ENCODE measurements at places on chromosomes 11 and 22.

DNA sequence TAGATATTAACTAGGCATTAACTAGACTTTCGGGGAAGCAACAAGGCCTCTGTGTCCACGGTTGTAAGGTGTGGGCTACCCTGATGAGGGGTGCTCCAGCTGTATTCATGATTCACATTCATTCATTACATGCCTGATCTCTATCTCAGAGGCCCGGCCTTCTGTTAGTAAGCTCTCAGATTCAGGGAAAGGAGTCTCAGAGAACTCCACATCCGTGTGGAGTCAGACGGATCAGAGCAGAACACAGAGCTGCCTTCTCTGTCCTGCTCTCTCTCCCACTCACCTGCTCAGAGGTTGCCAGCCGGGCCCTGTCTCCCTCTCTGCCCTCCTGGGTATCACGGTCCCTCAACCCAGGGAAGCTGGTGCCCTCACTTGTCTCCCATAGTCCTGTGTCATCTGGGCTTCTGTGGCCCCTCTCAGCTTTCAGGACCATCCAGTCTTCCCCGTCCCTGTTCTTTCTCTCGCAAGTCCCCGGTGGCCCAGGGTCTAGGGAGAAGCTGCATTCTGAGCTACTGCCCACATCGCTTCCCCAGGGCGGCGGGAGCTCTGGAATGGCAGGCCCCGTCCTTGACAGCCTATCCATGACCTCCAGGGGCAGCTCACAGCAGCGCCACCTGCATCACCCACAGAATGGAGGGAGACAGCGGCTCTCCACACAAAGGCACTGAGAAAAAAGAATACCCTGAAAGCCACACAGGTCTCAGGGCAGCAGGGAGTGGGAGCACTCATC, 4.3 kb downstream of the TP53AIP1 start:
- no peak for DNase-seq

DNA sequence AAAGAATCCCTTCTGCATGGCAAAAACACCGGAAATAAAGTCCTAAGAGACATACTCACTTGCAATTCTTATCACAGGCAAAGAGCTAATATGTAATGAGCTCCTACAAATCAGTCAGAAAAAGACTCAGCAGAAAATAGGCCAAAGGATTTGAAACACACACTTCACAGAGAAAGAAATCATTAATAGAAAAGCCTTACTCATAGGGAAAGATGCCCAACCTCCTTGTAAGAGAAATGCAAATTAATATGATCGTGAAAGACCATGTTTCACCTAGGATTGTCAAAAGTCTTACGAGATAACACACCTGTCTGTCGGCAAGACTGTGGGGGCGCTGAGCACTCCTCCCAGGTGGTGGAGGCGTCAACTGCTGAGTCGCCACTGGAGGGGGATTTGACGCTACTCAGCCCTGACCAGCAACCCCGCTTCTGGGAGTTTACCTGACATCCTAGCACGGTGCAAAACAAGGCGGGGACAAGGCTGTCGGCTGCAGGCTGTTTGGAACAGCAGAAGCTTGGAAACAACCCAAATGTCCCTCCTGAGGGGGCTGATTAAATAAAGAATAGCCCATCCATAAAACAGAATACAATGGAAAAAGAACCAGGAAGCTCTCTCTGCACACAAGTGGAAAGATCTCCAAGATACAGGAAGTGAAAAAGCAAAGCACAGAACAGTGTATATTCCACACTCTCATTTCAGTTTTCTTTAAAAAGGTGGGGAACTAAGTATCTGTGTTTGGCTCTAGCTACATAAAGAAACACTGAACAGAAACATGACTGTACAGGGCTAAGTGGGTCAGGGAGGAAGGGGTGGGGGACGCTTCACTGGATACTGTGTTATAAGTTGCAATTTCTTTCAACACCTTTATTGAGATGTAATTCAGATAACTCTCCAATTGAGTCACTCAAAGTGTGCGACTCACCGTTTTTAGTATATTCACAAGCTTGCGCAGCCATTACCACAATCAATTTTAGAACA, 11.5 kb downstream of the CSNK1E start:
- no peak for DNase-seq

DNA sequence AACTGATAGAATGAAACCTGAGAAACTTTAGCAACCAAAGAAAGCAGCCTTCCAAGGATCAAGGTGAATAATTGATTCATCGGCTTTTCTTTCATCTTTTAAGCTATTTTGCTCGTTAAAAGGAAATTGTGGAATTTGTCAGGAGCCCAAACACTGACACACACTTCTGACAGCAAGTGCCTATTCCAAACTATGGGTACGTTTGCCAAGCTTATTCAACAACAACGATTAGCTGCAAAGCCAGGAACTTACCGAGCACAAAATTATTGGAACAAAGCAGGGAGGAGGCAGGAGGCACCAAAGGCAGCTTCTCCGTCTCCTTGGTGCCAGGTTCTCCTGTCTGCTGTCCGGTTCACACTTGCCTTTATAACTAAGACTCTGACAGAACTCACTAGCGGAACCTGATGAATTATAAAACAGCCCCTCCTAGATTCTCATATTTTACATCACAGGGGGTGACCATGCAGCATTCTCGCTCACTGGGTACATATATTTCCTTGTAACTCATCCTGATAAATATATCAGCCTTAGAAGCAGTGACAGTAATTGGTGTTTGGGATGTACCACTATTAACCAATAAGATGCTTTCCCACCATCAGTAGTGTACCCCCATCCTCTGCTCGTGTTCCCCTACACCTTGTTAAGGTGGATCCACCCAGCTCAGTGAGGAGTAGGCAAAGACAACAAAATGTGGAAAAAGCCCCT, 395.9 kb upstream of the CCDC90B start:
- no peak for DNase-seq

DNA sequence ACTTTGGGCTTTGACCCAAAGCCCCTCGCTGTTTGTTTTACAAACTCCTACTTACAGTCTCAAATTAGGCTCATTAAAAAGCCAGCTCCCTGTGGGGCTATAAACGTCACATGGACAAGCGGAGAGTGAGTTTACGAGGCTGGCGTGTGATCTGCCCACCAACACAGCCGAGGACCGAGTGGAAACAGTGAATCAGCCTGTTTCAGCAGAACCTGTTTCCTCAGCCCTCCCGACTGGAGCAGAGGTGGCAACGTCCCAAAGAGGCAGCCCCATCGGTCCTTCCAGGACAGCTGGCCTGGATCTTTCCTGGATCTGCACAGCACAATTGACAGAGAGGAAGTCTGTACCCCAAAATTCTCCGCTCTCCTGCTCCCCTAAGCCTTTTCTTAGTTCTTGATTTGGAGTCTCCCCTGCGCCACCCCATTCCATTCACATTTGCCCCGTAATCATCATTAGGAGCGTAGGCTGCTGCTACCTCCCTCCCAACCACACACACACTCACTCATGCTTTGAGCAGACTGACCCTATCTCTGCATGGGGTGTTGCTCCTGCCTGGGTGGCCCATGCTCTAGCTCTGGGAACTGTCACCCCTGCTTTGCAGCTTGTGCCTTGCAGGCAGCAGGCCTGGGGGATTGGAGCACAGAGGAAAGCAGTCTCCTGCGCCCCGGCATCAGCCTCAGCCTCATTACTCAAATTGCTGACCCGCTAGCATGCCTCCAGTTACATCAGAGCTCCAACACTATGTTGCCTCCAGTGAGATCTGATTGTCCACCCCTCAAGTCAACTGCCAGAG, 117.8 kb downstream of the NAT10 start:
- DNase-seq = no peak

DNA sequence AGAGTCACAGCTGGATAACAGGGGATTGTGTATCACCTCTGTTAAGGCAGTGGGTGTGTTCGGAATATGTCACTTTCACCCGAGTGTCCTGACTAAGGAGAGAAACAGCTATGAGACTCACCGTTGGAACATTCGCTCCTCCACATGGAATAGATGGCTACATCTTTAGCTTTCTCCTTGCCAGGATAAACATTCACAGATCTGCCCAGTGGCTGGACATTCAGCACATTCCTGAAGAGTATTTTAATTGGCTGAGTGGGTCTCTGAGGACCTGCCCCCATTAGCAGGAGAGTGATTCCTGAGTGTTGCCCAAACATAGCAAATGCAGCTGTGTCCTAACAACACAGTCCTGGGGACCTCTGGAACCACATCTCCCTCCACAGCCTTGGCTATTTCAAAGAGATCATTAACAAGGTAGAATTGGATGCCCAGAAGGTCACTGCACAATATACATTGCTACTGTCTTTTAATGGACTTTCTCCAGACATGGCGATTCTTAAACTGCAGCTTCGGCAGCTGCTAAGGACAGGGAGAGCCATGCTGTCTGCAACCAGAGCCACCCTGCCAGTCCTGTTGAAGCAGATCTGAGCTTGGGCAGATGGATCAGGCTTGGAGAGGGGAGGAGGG, 435.0 kb upstream of the CADM1 start:
- DNase-seq = no peak

DNA sequence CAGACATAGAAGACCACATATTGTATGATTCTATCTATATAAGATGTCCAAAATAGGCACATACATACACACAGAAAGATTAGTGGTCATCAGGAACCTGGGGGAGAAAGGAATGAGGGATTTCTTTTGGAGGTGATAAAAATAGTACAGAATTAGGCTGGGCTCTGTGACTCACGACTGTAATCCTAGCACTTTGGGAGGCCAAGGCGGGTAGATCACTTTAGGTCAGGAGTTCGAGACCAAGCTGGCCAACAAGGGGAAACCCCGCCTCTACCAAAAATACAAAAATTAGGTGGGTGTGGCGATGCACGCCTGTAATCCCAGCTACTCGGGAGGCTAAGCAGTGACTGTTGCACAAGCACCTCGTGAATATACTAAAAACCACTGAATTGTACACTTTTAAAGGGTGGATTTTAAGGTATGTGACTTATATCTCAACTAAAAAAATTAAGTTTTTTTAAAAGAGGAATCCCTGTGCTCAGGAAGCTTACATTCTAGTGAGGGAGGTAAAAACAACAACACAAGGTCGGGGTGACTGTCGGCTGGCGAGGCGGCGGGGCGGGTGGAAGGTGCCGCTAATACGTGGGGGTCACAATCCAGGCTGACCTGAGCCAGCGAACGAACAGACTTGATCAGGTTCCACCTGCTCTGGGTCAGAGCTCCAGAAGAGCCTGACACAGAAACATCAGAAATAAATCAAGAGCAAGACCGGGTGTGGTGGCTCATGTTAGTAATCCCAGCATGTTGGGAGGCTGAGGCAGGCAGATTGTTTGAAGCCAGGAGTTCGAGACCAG, 25.3 kb upstream of the TESMIN start:
- no peak for DNase-seq

GRCh38 chr11:126083829-126084607, 21.4 kb upstream of the CDON start:
- DNase-seq = peak; percentile 5

DNA sequence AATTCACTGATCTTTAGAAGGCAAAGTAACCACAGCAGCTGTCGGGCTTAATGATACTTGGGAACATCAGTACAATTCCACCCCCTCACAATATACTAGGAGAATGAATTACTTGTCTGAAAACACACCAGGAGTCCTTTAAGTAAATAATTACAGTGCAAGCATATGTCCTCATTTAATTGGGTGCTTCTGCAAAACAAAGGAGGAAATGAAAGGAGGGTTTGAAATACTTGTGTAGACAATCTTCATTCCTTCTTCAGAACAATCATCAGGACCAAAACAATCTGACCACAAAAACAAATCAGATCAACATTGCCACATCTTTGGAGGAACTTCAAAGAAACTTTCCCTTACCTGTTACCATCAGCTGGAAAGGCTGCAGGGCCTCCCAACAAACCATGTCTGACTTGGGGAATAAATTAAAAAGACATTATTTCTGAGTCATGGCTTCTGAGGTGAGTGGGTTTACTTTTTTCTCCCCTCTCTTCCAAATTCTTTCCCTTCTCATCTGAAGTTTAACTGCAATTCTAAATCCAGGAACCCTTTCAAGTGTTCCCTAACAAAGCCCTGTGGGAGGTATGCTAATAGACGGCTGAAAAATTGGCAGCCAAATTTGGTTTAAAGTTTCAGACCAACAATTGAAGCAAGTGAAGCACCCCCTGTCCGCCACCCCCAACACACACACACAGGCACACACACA, 12.5 kb upstream of the CCDC117 start:
- no peak for DNase-seq

DNA sequence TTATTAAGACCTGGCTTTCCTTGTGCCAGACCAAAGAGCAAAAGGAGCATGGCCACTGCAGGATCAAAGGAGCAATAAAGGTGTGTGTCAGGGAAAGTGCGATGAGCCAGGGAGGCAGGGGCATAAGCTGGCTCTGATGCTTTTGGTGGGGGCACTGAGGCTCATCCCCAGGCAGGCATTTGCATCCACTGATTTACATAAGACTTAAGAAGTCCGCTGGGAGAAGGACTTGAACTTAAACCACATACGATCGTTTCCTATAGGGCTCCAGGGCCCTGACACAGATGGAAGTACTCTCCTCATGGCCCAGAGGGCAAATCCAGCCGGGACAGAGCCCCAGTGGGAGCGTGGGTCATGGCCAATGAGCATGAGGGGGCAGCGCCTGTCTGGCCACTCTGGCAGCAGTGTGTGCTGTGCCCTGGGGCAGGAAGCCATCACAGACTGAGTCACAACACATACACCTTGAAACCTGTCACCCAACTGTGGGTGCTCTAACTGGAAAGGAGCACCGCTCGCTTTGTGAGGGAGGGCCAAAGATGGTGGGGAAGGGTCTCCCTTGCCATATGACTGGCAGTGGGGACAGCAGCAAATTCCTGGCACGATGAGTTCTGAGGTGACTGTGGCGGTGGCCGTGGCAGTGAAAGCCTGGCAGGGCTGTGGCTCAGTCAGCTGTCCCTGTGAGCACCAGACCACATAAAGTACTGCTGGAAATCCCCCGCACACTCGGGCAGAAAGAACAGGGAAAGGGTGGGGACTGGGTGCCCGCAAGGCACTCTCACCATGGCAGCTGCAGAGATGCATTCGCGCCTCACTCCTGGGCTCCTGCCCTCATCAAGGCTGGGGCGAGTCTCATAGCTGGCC, 79.4 kb upstream of the LMO1 start:
- no peak for DNase-seq

GRCh38 chr22:31659246-31659645, 2.8 kb downstream of the PISD start:
- DNase-seq = no peak

GRCh38 chr22:35172442-35172841, 84.9 kb upstream of the HMGXB4 start:
- no peak for DNase-seq

DNA sequence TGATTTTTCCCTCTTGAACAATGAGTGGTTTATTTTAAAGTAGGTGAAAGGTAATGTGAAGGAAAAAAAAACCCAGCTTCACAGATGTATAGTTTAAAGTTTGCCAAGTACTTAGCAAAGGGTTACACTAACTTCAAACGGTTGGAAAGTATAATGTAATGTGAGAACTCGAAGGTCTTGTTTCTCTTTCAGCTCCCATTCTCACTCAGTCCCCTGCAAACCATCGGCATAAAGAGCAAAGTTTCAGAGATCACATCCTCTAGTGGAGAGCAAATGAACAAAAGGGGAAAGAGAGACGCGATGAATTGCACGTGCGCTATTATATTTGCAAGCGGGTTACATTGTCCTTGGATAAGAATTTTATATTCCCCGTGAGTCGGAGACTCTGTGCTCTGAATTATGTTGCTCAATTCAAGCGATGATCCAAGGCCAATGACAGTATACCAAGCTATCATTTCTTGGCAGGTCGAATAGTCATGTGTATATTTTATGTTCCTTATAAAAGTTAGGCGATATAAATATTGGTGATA, 37.6 kb upstream of the BIRC3 start:
- no peak for DNase-seq

Measured in T follicular helper cell (primary cell).